Amygdala (tissue), 56 donors: ENCODE measurements at places on chromosomes 5 and 9.

GRCh38 chr5:157236423-157236822 lies 29.5 kb upstream of the CYFIP2 start:
- DNase-seq, result no peak

DNA sequence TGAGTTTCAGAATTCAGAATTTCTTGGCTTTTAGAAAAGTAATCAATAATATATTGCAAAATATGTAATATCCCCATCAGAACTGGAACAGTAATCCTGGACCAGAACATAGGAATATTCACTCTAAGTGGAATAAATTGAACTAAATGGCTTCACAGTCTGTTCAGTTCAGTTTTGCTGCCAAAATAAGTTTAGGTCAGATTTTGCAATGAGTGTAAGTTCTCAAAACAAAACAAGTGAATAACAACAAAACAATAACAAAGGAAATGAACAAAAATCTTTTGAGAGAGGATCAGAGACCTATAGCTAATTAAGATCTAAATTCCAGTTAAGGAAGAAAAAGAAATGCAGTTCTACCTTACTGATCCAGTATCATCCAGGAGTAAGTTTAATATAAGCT lies 9.3 kb downstream of the PTGER4 start:
- no peak for DNase-seq

DNA sequence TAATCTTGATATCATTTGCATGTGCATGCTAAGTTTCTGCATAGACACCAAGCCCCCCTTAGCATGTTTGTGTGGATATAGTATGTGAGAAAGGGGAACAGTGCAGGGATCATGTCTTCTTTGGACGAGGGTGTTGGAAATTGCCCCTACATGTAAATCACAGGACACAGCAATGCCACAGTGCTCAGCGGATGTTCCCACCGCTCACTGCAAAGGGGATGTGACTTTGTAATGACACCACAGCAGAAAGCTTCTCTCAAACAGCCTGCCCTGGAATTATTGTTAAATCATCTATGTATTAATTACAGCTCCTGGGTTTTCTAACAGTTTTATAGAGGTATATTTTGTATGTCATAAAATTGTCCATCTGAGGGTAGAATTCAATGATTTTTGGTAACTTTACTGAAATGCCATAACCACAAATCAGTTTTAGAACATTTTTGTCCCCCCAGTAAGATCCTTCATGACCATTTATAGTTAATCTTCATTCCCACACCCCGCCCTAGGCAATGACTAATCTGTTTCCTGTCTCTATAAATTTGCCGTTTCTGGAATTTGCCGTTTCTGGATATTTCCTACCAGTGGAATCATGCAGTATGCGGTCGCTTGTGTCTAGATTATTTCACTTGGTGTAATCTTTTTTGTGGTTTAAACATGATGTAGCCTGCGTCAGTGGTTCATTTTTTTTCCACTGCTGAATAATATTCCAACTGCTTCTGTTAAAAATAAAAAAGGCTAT lies 648.5 kb upstream of the WWC1 start:
- no peak for DNase-seq

DNA sequence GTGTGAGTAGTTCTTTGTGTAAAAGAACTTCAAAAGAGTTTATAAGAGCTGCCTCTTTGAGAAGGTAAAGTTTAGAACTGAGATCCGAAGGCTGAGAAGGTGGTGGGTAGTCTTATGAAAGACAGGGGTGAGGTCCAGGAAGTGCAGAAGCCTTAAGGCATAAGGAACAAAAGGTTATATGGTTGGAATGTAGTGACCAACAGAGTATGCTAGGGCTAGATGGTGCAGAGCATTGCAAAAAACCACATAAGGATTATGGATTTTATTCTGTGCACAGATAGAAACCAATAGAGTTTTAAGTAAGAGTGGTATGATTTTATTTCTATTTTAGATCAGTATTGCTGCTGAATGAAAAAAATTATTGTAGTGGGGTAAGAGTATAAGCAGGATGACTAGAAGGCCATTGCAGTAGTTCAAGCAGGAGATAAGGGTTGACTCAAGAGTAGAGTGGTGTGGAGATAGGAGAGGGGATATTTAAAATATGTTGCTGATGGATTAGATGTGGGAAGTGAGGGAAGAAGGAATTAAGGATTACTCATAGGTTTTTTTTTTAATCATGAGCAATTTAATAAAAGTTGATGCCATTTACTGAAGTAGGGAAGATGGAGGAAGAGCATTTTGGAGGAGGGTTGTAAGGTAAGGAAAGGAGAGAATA lies 3.7 kb downstream of the RECK start:
- no peak for DNase-seq

DNA sequence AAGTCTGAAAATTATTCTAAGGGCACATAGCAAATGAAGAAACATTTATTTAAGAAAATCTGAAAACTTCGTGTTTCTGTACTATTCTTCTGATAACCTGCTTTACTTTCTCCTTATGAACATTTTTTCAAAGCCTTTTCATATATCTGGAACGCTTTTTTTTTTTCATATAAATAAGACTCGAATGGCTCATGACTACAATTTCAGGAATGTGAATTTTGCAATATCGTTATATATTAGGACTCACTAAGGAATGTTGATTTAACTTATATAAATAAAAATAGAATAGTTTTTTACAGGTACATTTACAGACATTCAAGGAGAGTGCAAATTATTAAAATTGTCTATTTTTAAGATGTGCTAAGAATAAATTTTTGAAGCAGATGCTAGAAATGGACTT lies 42.9 kb downstream of the GPBP1 start:
- no peak for DNase-seq

DNA sequence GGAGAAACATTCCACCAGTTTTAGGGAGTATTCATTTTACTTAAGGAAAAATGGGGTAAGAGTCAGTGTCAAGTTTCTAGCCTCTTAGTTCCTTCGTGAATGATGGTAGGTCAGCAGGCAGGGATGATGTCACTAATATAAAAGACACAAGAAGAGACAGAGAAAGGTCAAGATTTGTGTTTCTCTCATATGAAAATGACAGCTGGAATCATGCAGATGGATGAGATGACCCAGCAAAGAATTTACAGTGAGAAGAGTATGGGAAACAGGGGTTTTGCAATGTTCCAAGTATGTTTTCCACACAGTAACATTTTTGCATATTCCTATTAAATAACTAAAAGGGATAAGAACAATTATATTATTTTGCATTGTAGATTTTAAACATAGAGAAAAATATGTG lies 749.6 kb upstream of the DMAC1 start:
- DNase-seq, result no peak

DNA sequence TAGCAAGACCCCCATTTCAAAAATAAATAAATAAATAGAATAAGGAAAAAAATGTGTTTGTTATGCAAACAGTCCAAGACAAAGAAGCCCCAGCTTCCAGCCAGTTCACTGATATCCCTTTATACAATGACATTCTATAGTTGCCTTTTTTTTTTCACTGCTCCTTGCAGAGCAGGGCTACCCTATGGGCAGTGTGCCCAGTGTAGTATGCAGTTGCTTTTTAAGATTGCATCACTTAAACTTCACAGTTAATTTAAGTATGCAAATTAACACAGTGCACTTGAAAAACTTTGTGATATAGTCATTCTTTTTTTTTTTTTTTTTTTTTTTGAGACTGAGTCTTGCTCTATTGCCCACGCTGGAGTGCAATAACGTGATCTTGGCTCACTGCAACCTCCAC lies 40.8 kb upstream of the ARRDC3 start:
- DNase-seq, result no peak

GRCh38 chr5:150759334-150759583 lies 442 bp upstream of the DCTN4 start:
- DNase-seq, result no peak
